ENCODE measurements at places on chromosomes 16 and 17.

DNA sequence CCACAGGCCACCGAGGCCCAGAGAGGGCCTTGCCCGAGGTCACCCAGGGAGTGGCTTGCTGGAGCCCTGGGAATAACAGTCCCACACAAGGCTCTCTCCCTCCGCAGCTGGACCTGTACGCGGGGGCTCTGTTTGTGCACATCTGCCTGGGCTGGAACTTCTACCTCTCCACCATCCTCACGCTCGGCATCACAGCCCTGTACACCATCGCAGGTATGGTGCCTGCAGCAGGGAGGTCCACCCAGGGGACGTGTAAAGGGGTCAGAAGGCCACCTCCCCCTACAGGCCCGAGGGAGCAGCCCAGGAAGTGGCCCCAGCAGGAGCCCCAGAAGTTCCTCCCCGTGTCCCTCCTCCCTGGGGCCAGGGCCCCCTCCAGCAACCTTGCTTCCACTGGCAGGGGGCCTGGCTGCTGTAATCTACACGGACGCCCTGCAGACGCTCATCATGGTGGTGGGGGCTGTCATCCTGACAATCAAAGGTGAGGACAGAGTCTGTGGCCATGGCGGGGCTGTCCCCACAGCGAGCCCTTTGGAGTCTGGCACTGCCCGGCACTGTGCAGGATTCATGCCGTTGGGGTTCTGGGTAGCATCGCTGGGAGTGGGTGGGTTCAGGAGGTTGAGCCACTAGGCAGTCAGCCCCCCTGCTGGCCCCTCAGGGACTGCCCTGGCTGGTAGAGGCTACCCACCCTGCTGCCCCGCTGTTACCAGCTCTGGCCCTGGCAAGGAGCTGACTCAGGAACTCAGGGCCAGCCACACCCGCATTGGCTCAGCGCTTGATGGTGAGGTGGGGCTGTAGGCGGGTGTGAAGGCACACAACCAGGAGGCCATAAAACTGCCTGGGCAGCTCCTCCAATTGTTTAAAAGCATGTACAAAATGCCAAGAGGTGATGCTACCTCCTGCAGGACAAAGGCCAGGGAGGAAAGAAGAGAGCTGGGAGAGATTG, 17.3 kb downstream of the SLC5A10 start:
- DNase-seq, result no peak

- DNase-seq, result no peak
These were observed 8.2 kb downstream of the CASC3 start for GRCh38 chr17:40148527-40148926.

DNA sequence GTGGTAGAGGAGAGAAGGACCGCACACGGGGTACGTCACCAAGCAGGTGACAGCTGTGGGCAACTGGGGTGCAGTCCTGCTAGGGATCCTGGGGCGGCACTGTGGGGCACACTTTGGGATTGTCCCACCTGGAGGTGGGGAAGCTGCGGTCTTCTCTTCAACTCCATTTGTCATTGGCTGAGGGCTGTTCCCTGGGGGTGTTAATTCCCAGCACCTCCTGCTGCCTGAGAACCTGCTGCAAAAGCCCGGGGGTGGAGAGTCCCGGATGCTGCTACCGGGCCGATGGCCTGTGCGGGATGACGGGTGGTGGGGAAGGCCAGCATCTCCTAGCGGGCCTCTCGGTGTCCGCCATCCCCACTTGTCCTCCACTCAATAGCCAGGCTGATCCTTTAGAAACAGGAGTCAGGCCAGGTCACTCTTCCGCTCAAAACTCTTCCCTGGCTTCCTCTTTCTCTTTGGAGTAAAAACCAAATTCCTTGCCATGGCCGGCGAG, 100.2 kb downstream of the CYLD start:
- no peak for DNase-seq

GRCh38 chr17:7218166-7218565, 1.5 kb downstream of the DLG4 start:
- no peak for DNase-seq

- DNase-seq, result no peak
These were observed 91.7 kb downstream of the TANGO6 start for GRCh38 chr16:68935008-68935407.

GRCh38 chr16:12291989-12292759, 315.6 kb downstream of the SNX29 start:
- no peak for DNase-seq

DNA sequence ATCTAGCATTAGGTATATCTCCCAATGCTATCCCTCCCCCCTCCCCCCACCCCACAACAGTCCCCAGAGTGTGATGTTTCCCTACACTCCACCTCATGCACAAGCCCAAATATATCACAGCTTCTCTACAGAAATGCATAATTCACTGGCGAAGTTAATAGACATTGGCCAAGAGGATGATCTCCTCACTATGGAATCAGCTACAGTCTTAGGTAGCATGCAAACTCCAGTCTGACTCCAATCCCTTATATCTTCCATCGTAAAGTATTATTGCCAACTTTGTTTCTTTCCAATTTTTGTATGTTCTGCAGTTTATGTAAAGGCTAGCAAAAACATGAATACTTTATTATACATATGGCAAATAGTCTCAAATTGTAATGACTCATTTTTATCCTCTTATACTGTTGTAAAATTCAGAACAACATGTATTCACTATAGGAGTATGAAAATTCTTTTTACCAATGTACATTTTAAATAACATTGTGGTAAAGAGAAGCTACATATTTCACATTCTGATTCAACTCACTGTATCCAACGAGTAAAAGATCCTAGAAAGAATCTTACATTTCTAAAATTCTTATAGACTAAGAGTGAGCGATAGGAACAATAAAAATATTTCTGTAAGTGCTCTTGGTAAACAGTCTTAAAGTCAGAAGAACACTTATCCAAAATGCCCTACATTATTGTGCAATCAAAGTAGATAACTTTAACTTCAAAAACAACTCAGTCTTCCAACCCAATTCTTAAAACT, 871 bp downstream of the ABCA8 start:
- no peak for DNase-seq

GRCh38 chr17:8868529-8868951, 1.1 kb upstream of the PIK3R6 start:
- DNase-seq, result no peak

DNA sequence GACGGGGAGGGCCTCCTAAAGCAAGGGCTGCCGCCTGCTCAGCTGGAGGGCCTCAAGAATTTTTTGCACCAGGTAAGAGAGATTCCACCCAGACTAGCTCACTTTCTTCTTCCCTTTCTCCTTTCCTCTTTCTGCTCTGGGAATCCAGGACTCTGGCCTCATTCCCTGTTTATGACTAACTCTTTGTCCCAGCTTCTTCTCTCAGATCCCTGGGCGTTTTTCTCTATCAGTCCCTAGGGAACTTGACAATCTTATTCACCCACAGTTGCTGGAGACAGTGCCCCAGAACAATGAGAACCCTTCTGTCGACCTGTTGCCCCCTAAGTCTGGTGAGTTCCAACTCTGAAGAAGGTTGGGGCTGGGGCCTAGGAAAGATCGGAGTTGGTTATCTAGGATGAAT, 15.6 kb downstream of the CNTROB start:
- no peak for DNase-seq

DNA sequence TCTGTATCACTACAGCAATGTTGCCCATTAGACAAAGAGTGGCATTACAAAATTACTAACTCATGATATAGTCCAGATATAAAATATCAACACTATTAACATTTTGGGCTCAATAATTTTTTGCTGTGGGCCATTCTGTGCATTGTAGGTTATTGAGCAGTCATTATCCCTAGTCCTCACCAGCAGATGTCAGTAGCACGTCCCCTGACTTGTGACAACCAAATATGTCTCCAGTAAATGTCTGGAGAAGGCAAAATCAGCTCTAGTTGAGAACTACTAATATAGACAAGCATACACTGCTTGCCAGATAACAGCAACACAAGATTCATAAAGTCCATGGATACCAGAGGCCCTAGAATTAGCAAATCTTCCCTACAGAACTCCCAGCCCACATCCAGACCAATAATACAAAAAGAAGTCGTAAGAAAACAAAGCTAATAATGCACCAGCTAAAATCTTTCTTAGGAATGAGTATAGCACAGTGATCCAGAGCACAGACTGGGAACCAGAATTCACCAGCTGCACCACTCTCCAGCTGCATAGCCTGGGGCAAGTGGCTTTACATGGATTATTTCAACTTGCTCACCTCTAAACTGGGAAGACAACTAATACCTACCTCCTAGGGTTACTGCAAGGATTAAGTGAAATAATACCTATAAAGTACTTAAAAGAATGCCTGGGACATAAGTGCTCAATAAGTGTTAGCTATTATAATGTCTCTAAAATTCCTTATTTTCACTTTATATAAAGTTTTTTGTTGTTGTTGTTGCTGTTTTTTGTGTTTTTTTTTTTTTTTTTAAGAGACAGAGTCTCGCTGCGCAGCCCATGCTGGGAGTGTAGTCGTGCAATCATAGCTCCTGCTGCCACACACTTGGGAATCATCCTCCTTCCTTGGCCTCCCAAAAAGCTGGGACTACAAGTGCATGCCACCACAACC, 23.7 kb downstream of the HELZ start:
- DNase-seq, result no peak

All from stimulated activated CD8-positive, alpha-beta memory T cell treated with anti-CD3 and anti-CD28 coated beads, Interleukin-15, amount 100 ng/mL, for 48 hours (primary cell).